ENCODE measurements at places on chromosomes 6 and 20. TPM values are rescaled to one million over a fixed set of nuclear protein-coding genes. Genes with fewer than 3 reads are reported as not detected.
A peak's percentile ranks its signal among the peaks of the same experiment; 100 is the strongest.

- no peaks in the 10 kb centered on the region for H3K27me3 ChIP-seq
- no peak for DNase-seq
- no peak overlapping the region for H3K27ac ChIP-seq
- H3K4me1 ChIP-seq, result no peaks in the 10 kb centered on the region
- no peak overlapping the region for H3K4me3 ChIP-seq
- no peaks in the 10 kb centered on the region for H3K36me3 ChIP-seq
These were observed 76.8 kb downstream of the SEL1L2 start for GRCh38 chr20:13913572-13913971.

- peaks cover 17% of the 10 kb centered on the region for H3K4me1 ChIP-seq
- no peaks in the 10 kb centered on the region for H3K36me3 ChIP-seq
- no peaks in the 10 kb centered on the region for H3K27me3 ChIP-seq
- H3K27ac ChIP-seq, result no peak overlapping the region
- DNase-seq, result no peak
These were observed 163.3 kb downstream of the SOBP start for GRCh38 chr6:107653183-107653580.

The C20orf202 gene
- not detected for total RNA-seq

- H3K4me1 ChIP-seq, result peaks cover 2% of the 10 kb centered on the region
- no peak overlapping the region for H3K4me3 ChIP-seq
- H3K27ac ChIP-seq, result no peak overlapping the region
- H3K36me3 ChIP-seq, result no peaks in the 10 kb centered on the region
- DNase-seq, result peak; percentile 59
These were observed 14.0 kb downstream of the DPPA5 start for GRCh38 chr6:73340048-73340447.

- peaks cover 36% of the 10 kb centered on the region for H3K4me1 ChIP-seq
- peaks cover 3% of the 10 kb centered on the region for H3K36me3 ChIP-seq
- no peak overlapping the region for H3K4me3 ChIP-seq
These were observed 27.6 kb downstream of the SYNJ2 start for GRCh38 chr6:158009114-158009891.

The XKR7 gene
- not detected for total RNA-seq

- peaks cover 5% of the 10 kb centered on the region for H3K36me3 ChIP-seq
- H3K27me3 ChIP-seq, result no peaks in the 10 kb centered on the region
- no peaks in the 10 kb centered on the region for H3K4me1 ChIP-seq
These were observed 706 bp downstream of the ZNF184 start for GRCh38 chr6:27472182-27472616.

DNA sequence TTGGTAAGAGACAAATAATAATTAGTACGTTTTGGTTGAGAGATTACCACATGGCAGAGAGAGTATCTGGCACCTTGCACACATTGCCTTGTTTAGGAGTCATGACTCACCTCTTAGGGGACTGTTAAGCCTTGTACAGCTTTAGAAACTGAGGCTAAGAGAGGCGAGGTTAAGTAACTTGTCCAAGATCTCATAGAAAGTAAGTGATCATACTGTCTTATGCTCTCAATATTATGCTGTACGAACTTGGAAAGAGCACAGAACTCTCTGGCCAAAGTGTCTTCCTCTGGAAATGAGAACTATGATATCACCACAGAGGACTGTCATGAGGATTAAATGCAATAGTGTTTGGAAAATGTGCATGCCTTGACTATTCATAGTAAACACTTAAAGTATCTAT is 249.0 kb downstream of the UTRN start:
- H3K36me3 ChIP-seq, result peaks cover 9% of the 10 kb centered on the region
- no peaks in the 10 kb centered on the region for H3K4me1 ChIP-seq
- H3K27me3 ChIP-seq, result no peaks in the 10 kb centered on the region

The SLC35D3 gene
- not detected for total RNA-seq

DNA sequence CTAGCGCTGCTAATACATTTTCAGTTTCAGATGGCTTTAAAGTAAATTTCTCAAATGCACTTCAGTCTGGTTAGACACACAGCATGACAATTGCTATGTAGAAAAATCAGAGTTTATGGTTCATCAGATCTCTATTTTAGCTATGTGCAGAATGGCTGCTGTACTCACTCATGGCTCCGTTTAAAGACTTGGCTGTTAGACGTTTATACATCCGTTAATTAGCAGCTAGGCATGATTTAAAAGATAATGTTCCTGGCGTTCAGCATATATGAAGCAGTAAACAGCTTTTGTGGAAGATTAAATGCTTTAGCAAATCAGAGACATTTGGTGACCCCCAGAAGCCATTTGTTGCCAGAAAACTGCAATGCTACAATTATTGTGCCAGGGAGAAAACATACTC is 350.0 kb upstream of the MANEA start:
- H3K4me1 ChIP-seq, result 0 out of 2 replicates have a peak, but pooled peaks cover 1% of the 10 kb centered on the region
- no peak overlapping the region for H3K4me3 ChIP-seq
- H3K36me3 ChIP-seq, result no peaks in the 10 kb centered on the region
- DNase-seq, result no peak
- no peak overlapping the region for H3K27ac ChIP-seq

DNA sequence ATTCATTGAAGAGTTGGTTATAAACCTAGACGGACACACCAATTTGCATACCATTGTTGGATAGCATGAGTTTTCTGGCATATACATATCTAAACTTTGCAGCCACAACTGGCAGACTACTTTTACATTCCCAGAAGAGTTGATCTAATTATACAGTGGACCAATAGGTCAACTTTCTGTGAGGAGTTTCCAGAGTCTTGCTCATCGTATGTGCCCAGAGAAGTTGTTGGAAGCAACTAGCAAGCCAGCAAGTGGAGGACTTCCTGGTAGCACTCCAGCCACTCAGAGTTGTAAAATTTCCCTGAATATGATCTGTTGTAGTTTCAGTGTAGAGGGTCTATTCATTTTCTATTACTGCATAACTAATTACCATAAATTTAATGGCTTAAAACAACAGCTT is 47.1 kb upstream of the FAM184A start:
- peaks cover 2% of the 10 kb centered on the region for H3K27me3 ChIP-seq
- no peak overlapping the region for H3K4me3 ChIP-seq
- H3K27ac ChIP-seq, result no peak overlapping the region
- no peak for DNase-seq
- no peaks in the 10 kb centered on the region for H3K36me3 ChIP-seq

DNA sequence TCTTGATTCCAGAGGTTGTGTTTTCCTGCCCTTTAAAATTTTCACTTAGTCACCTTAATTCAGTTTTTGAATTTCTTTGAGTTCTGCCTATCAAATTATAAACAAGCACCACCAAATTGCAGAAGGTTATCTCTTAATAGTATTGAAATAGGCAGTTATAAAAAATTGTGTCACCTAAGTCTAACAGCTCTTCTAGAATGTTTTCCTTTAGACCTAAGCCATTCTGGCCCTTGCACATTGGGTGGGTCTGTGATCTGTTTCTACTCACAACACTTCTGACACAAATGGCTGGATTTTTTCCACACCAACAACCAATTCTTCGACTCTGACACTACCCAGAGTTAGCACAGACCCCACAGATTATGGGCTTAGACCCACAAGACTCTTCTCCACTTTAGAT is 101.9 kb downstream of the CARMIL1 start:
- H3K27me3 ChIP-seq, result no peaks in the 10 kb centered on the region
- H3K36me3 ChIP-seq, result no peaks in the 10 kb centered on the region
- H3K27ac ChIP-seq, result no peak overlapping the region
- no peaks in the 10 kb centered on the region for H3K4me1 ChIP-seq
- no peak overlapping the region for H3K4me3 ChIP-seq

- no peaks in the 10 kb centered on the region for H3K27me3 ChIP-seq
- no peaks in the 10 kb centered on the region for H3K36me3 ChIP-seq
- DNase-seq, result peak; percentile 99
These were observed 532.0 kb downstream of the BCKDHB start for GRCh38 chr6:80638213-80639055.

DNA sequence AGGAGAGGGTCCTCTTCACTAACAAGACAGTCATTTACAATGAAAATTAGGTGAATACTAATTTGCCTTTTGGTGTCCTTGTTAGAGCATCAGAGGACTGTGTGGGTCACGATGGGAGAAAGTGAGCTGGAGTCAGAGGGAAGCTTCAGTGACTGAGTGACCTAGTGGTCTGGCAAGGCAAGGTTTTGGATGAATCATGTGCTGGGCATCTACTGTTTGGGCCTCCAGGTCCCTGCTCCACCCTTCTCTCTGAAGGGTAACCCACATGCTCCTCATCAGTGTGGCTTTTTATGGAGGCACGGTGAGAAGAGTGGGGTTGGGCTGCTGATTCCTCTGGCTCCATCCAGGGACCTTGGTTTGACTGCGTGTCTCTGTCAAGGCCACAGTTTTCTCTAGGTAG is 60.5 kb upstream of the EXOC2 start:
- peaks cover 7% of the 10 kb centered on the region for H3K27me3 ChIP-seq
- no peak overlapping the region for H3K4me3 ChIP-seq
- H3K27ac ChIP-seq, result no peak overlapping the region
- no peak for DNase-seq

DNA sequence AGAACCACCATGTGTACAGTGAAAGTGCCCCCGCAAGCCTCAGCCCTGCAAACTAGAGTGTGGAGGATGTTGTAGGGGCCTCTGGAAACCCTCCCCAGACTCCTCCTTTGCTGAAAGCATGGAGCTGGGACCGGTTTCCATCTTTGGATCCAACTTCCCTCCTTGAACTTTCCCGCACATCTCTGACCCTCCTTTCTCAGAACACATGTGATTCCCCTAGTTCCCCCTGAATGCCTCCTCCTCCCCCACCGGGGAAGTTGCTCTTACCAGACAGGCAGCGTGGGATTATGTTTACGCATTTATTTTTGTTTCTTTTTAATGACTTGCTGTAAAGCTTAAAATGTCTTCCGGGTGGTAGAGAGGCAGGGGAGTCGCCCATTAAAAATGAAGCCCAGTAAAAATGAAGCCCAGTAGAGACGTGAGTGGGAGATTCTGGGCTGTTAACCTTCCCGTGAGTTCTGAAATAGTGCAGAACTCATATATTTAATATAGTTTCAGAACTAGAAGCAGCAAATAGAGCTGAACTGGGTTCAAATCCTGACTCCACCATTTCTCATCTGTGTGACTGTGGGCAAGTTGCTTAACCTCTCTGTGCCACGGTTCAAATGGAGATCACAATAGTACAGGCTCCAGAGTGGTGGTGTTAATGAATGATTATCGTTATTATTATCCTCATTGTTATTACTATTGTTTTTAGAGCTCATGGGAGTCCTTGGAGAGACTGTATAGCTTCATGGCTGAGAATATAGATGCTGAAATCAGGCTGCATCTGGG is 8.0 kb upstream of the PTPN1 start:
- peaks cover 18% of the 10 kb centered on the region for H3K4me1 ChIP-seq
- H3K36me3 ChIP-seq, result no peaks in the 10 kb centered on the region
- DNase-seq, result no peak
- no peak overlapping the region for H3K4me3 ChIP-seq

The GNAS-AS1 gene
- total RNA-seq, result 0.83 TPM

The ARMH2 gene
- total RNA-seq, result not detected

DNA sequence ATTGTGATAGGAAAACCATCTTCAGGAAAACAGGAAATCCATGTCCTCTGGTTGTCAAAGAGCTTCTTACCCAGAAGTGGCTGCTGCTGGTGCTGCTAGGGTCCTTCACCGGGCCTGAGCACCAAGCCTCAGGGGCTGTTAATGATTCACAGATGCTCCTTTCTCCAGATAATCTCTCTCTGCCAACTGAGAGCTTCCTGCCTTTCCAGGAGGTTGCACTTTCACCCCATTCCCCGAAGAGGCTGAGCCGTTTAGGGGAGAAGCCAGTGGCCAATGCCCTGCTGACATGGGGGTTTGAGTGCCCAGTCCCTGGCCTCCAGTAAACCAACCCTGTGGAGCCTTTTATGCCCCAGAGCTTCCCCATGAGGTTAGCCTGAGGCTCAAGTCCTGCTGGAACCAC is 122.4 kb downstream of the CBLN4 start:
- H3K27ac ChIP-seq, result no peak overlapping the region
- no peaks in the 10 kb centered on the region for H3K36me3 ChIP-seq
- H3K4me3 ChIP-seq, result no peak overlapping the region
- DNase-seq, result no peak
- H3K27me3 ChIP-seq, result no peaks in the 10 kb centered on the region
- H3K4me1 ChIP-seq, result no peaks in the 10 kb centered on the region

DNA sequence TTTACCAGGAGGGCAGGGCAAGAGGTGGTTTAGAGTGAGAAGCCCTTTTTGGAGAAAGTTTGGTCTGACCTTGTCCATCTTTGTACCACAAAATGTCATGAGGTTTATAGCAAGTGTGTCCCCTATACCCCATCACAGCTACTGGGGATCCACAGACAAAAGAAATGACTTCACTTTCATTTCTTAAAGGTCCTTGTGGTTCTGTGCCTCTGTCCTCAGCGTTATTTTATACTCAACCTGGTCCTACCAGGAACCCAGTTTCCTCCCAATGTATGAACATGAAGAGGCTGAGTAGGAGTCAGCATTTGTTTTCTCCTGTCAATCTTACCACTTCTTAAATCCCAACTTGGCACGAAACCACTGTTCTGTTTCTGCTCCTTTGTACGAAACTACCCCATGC is 157.6 kb downstream of the NFATC2 start:
- H3K27me3 ChIP-seq, result no peaks in the 10 kb centered on the region
- H3K4me3 ChIP-seq, result no peak overlapping the region
- peaks cover 12% of the 10 kb centered on the region for H3K4me1 ChIP-seq
- H3K36me3 ChIP-seq, result no peaks in the 10 kb centered on the region
- no peak for DNase-seq
- no peak overlapping the region for H3K27ac ChIP-seq

The COL9A3 gene
- 0.28 TPM for total RNA-seq

GRCh38 chr6:14817074-14817473 is 428.8 kb upstream of the JARID2 start:
- no peak for DNase-seq
- no peaks in the 10 kb centered on the region for H3K27me3 ChIP-seq
- H3K36me3 ChIP-seq, result no peaks in the 10 kb centered on the region
- H3K27ac ChIP-seq, result no peak overlapping the region

DNA sequence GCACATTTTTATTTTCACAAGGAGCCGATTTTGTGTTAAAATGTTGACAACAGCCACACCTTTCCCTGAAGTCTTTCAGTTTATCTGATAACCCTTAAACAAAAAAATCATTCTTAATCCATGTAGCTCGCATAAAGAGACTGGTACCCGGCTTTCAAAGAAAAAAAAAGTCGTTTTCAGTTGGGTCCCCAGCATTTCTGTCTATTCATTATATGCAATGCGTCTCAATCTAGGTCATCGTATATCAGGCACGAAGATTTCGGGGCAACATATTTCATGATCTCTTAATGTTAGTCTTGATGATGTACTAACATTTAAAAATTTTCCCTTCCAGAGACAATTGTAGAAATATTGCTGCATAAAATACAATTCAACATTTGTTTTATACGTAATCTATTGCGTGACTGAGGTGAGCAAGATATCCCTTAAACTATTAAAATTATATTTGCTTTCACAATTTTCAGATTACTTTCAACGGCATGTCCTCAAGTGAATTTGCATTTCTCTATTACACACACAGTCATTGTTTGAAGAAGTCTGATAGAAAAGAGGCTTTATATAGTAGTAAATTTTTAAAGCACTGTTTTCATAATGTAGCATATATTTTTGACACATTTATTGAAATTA is 2.9 kb upstream of the TUBB2B start:
- H3K4me3 ChIP-seq, result peak overlapping the region; percentile 74
- H3K27ac ChIP-seq, result no peak overlapping the region
- H3K4me1 ChIP-seq, result peaks cover 3% of the 10 kb centered on the region
- DNase-seq, result no peak
- no peaks in the 10 kb centered on the region for H3K36me3 ChIP-seq
- H3K27me3 ChIP-seq, result peaks cover 44% of the 10 kb centered on the region

The COL9A1 gene
- total RNA-seq, result not detected
